ENCODE measurements at places on chromosomes 4 and X.

GRCh38 chr4:184392748-184393559, 81.4 kb downstream of the IRF2 start:
- no peak for DNase-seq

DNA sequence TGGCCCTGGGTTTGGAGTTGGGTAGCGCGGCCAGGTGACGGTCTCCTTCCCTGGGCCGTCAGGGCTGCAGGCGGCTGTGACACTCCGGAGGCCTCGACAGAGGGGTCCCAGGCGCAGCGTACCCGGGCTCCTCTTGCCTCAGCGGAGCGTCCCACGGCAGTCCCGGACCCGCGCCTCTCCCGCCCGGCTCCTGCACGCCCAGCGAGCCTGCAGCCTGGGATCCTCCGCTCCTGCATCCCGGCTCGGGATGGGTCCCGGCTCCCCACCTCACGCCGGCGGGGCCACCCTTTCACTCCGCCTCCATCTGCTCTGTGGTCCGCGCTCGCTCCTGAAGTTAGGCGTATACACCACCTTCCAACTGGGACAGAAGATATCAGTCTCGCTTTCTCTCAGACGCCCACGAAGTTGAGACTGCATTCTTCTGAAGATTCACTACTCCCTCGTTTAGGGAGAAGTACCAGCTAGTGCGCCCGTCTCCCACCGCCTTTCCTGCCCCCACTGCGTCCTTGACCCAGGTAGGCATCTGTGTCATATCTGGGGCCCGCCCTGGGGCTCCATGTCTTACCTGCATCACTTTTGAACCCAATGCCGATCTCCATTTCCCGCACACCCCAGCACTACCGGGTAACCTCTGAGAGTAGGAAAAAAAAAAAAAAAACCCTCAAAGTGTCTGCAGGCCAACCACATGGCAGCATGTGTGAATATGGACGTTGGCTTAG, 32.3 kb upstream of the KDR start:
- no peak for DNase-seq

- no peak for DNase-seq
Measured at GRCh38 chr4:89009761-89010369, 47.1 kb downstream of the FAM13A start.

- DNase-seq = no peak
Measured at GRCh38 chr4:158667651-158668198, 4.0 kb downstream of the C4orf46 start.

GRCh38 chrX:50668860-50669259, 145.1 kb downstream of the SHROOM4 start:
- DNase-seq = no peak

GRCh38 chr4:24780936-24781495, 14.4 kb upstream of the SOD3 start:
- no peak for DNase-seq

DNA sequence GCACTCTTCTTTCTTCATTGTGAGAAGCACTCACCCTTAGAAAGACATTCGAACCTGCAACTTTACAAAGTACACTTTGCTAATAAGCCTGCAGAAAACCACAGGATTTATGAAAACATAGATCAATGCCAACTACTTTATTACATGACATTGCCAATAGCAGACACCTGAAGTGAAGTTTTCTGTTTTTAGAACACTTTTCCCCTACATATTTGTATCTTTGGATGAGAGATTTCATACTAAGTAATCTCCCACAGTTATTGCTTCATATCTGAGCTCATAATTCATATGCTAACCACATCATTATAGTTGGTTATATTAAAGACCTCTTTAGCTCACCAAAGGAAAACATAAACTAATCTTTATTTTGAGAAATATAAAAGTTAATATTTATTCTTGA, 276.5 kb upstream of the CTSO start:
- DNase-seq = peak; percentile 11

All from GM04503 (cell line).